ENCODE measurements at places on chromosomes 1 and 21. TPM values are rescaled to one million over a fixed set of nuclear protein-coding genes. Genes with fewer than 3 reads are reported as not detected.

DNA sequence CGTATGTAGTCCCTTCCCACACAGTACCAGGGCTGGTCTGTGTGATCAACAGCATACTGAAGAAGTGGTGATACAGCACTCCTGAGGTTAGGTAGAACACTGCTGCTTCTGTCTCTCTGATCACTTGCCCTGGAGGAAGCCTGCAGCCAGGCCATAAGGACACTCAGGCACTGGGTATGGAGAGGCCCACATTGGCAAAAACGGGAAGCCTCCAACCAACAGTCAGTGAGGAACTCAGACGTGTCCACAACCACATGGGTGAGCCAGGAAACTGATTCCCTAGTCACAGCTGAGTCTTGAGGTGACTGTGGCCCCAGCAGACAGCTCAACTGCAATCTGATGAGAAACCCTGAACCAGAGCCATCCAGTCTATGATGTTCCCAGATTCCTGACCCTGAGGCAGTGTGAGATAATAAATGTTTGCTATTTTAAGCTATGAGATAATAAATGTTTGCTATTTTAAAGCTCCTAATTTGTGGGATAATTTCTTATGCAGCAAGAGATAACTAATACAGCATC is 62.5 kb downstream of the COQ8A start:
- H3K4me1 ChIP-seq: no peaks in the 10 kb centered on the region
- no peaks in the 10 kb centered on the region for H3K27me3 ChIP-seq
- H3K36me3 ChIP-seq: peaks cover 4% of the 10 kb centered on the region
- no peak overlapping the region for H3K4me3 ChIP-seq
- DNase-seq: no peak
- no peak overlapping the region for H3K27ac ChIP-seq

DNA sequence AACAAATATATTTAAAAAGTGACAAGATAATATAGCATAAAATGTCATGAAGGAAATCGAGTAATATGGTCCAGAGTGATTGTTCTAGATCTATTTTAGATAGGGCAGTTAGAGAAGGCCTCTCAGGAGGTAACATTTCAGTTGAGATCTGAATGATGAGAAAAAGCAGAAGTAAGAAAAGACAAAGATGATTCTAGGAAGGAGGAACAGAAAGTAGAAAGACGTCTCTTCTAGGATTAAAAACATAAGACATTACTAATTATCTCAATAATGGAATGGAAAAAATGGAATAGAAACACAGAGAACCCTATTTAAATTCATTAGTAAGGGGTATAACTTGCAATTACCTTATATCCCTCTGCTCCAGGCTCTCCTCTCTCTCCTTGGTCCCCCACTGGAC is 130.0 kb upstream of the ZNHIT6 start:
- H3K36me3 ChIP-seq: no peaks in the 10 kb centered on the region
- no peak overlapping the region for H3K27ac ChIP-seq
- DNase-seq: no peak

- H3K4me3 ChIP-seq: no peak overlapping the region
- DNase-seq: no peak
- no peaks in the 10 kb centered on the region for H3K36me3 ChIP-seq
- no peak overlapping the region for H3K27ac ChIP-seq
Measured at GRCh38 chr1:234331507-234331906, 41.7 kb upstream of the COA6 start.

DNA sequence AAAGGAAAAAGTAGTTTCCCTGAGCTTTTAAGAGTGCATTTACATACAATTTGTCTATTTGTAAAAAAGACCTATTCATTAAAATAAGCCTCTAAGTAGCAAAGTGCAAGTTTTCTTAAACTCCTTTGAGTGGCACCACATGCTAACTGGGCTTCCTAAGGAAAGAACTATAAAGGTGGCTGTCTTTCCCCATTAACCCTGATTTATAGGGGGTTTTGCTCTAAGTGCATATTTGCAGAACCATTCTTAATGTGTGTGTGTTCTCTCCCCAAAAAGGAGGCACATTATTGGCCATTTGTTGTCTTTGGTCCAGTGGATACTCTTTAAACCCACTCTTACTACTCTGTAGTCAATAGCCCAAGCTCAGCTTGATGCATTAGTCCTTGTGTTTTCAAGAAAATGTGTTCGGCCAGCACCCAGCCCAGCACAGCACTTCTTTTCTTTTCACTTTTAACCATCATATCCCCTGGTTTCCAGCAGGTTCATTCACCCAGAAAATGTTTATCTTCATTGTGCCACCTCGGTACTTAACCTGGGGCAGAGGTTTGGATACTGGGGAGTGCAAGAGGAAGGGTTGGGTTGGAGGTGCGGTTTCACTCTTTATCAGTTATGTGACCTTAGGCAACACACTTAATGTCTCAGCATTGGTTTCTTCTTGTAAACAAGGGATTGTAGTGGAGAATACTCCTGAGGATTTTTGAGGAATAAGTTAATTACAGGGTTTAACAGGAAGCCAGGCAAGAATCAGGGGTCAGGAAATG is 161.9 kb upstream of the UBE2U start:
- H3K36me3 ChIP-seq: no peaks in the 10 kb centered on the region
- no peak overlapping the region for H3K4me3 ChIP-seq
- no peak for DNase-seq
- H3K27me3 ChIP-seq: no peaks in the 10 kb centered on the region
- peak overlapping the region; percentile 80 for H3K27ac ChIP-seq
- H3K4me1 ChIP-seq: peaks cover 57% of the 10 kb centered on the region

The DNM3 gene
- 9.6 TPM for total RNA-seq

Measured in ascending aorta (tissue), 2 donors.